ENCODE measurements at places on chromosomes 1 and 21.

DNA sequence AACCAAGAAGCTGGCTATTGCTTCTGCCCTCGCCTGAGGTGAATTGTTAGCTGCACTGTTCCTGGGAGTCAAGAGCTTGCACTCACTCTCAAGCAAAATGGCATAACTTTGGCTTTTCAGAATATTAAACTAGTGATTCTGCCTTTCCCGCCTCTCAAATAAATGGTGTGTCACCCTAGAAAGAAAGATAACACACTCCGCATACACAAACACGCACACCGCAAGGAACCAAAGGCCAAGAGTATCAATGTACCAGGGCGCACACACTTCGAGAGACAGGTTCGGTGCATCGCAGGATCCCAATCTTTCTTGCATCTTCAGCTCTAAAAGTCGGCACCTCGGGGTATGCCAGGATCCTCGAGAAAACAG lies 470 bp upstream of the RTCA start:
- no peak for DNase-seq

GRCh38 chr21:44881198-44881872 lies 7.8 kb upstream of the PTTG1IP start:
- DNase-seq, result no peak

GRCh38 chr1:248752161-248753028 lies 3.2 kb downstream of the LYPD8 start:
- peak; percentile 20 for DNase-seq

DNA sequence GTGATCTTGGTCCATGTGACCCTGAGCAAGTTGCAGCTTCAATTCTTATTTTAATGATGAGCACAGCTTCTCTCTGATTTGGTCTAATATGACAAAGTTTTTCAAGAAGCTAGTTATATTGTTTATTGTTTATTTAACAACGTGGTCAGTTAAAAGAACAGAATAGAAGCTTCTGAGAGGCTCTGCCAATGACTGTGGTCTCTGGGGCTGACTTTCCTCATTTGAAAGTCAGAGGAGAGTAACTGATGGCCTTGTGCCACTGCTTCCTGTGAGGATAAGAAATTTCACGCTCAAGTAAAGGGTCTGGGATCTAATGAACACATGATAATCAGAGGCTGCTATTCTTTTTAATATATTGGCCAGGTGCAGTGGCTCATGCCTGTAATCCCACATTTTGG lies 7.3 kb downstream of the HHIPL2 start:
- DNase-seq, result no peak

DNA sequence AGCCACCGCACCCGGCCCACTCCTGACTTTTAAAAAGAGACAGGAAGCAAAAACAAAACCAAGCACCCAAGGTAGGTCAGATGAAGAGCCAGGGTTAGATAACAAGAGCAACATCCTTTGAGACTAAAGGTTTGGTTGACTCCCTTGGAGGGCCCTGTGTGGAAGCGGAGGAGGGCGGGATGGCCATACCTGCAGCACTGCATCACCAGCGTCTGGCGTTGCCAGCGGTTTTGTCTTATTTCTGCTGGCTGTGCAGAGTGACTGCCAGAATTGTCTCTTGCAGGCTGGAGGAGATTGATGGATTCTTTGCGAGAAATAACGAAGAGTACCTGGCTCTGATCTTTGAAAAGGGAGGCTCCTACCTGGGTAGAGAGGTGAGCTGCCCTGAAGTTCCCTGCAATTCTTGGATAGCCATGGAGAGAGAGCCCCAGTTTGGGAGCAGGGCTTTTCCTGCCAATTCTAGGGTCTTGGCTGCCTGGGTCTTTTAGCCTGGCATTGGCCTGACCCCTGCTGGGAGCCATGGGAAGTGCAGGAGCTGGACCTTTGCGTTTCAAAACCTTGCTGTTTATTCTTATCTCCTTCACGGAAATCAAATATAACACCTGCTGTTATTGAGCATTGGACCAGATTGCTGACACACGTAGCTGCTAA lies 24.0 kb downstream of the QSOX1 start:
- peak; percentile 61 for DNase-seq

- DNase-seq, result no peak
Measured at GRCh38 chr1:93140106-93140505, 40.1 kb downstream of the TMED5 start.

GRCh38 chr1:47663286-47663685 lies 225.4 kb downstream of the FOXD2 start:
- DNase-seq, result no peak

GRCh38 chr1:223545343-223545742 lies 120.2 kb downstream of the CAPN8 start:
- no peak for DNase-seq

- peak; percentile 97 for DNase-seq
Measured at GRCh38 chr1:153122831-153123421, 9.6 kb upstream of the SPRR2F start.

GRCh38 chr1:107175102-107175909 lies 34.5 kb downstream of the NTNG1 start:
- peak; percentile 69 for DNase-seq

DNA sequence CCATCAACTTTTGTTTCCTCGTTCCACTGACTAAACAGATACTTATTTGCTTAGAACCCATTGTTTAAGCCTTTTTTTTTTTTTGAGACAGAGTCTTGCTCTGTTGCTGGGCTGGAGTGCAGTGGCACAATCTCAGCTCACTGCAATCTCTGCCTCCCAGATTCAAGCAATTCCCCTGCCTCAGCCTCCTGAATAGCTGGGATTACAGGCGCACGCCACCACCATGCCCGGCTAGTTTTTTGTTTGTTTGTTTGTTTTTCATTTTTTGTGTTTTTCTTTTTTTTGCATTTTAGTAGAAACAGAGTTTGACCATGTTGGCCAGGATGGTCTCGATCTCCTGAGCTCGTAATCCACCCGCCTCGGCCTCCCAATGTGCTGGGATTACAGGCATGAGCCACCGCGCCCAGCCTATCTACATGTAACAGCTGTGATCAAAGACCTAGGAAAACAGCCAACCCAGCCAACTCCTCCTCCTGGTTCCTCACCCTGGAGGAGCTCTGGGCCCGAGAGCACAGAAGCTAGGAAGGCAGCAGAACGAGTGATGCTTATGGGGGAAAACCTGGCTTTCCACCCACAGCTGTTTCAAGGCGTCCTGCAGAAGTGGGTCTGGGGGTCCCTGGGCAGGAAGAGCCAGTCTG lies 32.9 kb downstream of the KCNN3 start:
- DNase-seq, result no peak

DNA sequence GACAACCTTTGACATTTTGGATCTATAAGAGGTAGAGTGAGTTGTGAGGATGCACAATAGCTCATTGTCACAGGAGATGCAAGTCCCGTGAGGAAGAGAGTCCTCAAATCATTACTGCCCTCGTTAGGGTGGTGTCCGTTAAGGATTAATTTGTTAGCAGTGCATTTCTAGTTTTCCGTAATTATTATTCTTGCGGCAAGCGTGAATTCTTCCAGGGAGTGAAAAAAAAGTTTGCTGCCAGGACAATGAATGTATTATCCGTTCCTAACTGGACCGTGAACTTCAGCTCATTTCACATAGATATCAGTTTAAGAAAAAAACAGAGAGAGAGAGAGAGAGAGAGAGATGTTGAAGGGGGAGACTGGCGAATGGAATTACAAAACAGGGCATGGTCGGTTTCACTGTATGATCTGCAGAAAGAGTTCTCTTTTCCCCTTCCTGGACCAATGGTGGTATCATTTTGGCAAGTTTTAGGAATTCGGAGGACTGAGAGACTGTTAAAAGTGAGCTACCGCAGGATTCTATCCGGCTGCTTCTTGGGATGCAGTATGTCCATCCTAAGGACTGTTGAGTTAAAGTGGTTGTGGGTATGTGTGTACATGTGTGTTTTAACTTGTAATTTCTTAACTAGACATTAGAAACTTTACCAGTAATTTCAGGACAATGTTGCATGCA lies 216.0 kb upstream of the NFIA start:
- DNase-seq, result no peak

GRCh38 chr1:23916209-23917131 lies 3.3 kb upstream of the CNR2 start:
- DNase-seq, result peak; percentile 93

- DNase-seq, result no peak
Measured at GRCh38 chr1:87000460-87000859, 86.0 kb downstream of the HS2ST1 start.

DNA sequence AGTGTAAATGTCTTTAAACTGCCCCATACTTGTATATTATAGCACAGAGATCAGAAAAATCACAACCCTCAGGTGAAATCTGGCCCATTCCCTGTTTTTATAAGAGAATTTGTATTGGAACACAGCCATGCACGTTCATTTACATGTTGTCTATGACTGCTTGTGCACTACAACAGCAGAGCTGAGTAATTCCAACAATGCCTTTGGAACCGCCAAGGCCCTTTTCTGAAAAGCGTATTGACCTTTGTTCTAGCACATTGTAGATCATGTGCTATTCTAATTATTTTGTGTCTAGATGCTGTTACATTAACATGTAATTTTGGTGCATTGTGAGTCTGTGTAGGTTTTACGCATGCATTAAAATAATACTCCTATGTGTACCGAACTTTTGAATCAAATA lies 339.6 kb downstream of the CHRM3 start:
- DNase-seq, result no peak

DNA sequence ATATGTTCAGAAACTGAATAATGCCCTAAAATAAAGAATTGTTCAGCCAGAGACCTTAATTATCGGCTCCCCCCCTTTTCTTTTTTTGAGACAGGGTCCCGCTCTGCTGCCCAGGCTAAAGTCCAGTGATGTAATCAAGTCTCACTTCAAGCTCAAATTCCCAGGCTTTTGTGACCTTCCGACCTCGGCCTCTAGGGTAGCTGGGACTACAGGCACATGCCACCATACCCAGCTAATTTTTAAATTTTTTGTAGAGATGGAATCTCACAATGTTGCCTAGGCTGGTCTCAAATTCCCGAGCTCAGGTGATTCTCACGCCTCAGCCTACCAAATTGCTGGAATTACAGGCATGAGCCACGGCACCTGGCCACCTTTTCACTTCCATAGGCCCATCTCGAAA lies 26.5 kb downstream of the TMCO1 start:
- no peak for DNase-seq

DNA sequence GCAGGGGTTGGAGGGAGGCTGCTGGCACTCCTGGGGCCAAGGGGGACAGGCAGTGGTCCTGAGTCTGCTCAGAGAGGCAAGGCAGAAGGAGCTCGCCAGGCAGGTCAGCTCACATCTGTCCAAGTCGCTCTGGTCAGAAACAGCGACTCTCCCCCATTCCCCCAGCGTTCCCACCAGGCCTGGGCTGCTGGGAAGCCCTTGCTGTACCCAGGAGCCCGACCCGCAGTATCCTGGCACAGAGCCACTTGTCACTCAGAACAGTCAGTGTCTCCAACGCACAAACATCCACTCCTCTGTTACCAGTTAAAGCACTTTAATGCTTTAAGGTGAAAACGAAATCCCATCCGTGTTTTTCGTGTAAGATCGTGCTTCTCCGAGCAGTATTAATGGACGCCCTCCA lies 16.6 kb upstream of the CCDC27 start:
- no peak for DNase-seq

DNA sequence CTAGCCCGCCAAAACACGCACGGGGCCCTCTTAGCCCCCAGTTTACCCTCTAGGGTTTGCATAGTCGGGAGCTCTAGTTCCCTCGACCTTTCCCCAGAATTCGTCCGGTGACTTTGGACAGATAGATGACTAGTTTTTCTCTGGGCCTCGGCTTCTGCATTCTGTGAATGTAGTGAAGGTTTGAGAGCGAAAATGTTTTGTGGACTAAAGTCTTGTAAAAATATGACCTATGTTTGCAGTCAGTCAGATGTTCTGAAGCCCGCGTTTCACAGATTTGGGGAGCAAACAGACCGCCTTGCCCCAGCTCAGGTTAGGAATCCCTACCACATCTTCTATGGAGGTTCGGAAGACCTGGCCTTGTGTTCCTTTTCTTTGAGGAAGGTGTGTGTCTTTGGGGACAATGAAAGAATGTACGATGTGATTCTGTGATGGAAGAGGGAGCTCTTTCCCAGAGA lies 401 bp downstream of the UQCRH start:
- peak; percentile 35 for DNase-seq

GRCh38 chr1:25945761-25946160 lies 39.5 kb upstream of the STMN1 start:
- peak; percentile 84 for DNase-seq

GRCh38 chr1:165930961-165931360 lies 103.5 kb downstream of the UCK2 start:
- DNase-seq, result no peak

- DNase-seq, result no peak
Measured at GRCh38 chr1:171643156-171643555, 9.3 kb downstream of the MYOC start.

DNA sequence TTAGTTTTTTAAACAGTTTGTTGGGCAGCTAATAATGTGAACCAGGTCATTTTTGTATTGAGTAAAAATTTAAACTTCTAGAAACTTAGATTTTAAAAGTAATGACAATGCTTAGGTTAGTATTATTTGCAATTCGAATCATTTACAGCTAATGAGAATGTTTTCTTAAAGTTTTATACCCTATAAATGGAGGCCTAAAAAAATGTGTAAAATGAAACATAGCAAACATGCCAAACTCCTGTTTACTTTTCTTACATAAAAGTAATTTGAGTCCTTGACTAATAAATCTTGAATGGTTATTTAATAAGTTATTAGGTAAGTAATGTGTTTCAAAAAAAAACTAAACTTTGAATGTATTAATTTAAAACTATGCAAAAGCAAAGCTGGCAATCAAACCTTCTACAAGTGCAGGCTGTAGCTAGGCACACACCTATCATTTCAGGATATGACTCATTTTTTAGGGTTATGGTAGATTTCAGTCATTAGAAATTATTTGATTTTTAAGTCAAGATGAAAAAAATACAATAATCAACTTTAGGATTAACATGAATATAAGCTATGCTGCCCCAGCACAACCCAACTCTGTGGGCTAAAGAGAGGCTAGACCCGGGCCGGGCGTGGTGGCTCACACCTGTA lies 41.5 kb downstream of the CLSTN1 start:
- DNase-seq, result no peak

DNA sequence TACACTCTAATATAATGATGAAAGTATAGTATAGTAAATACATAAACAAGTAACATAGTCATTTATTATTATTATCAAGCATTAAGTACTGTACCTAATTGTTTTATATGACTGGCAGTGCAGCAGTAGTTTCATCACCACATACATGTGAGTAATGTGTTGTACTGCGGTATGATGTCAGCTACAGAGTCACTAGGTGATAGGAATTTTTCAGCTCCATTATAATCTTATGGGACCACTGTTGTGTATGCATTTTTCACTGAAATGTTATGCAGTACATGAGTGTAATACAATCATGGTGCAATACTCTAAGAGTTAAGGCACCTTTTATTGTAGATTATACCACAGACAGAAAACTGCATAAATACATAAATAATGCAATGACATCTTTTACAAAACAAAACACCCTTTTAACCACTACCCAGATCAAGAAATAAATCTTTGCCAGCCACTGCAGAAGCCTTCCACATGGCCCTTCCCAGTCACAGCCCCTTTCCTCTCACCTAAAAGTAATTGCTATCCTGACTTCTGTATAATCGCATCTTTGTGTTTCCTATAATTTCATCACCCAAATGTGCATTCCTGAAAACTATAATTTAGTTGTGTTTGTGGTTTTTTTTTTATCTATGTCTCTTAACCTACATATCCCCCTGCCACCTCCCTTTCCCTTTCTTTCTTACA lies 16.3 kb downstream of the ABCD3 start:
- DNase-seq, result no peak

- DNase-seq, result no peak
Measured at GRCh38 chr1:45930258-45931150, 127.1 kb downstream of the MAST2 start.

- peak; percentile 54 for DNase-seq
Measured at GRCh38 chr21:17900990-17901385, 81.8 kb upstream of the C21orf91 start.

All from mesendoderm (in vitro differentiated cells).